Effector memory CD8-positive, alpha-beta T cell (primary cell): ENCODE measurements at places on chromosomes 3 and 15.

DNA sequence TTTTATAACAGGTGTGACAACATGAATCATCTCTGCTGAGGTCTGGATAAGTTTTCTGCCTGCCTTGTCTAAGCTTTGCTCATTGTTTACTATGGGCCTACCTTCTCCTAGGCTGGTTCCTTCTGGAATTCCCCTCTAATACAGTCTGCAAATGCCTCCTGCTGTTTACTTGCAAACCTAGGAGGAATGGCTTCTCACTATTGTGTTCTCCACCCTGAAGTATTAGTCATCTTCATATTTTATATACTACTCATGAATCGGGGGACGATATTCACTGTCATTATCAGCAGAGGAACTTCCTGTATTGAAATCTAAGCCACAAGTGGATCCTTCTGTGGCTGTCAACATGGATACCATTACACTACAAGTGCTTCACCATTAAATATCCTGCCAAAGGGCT is 154.8 kb downstream of the PLCL2 start:
- H3K27ac ChIP-seq = no peak overlapping the region
- peaks cover 21% of the 10 kb centered on the region for H3K36me3 ChIP-seq
- H3K4me1 ChIP-seq = peaks cover 17% of the 10 kb centered on the region
- peak overlapping the region; percentile 33 for H3K4me3 ChIP-seq

DNA sequence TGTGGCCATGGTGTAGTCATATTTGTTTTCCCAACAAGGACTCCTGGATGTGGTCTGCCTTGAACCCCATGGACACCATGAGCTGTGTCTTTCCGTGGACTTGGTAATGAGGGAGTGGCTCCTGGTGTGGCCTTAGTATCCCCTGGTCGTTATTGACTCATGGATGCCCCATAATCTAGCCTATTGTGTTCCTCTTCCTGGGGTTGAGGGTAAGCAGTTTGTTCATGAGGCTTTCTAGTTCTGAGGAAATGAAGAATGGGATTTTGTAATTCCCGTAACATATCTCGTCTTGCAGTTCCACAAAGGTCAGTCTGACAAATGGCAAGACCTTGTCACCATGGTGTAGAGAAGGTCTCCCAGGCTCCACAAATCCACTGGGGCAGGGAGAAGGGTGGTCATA is 22.6 kb downstream of the RAB7A start:
- DNase-seq = no peak
- peaks cover 46% of the 10 kb centered on the region for H3K4me1 ChIP-seq
- H3K27me3 ChIP-seq = no peaks in the 10 kb centered on the region
- no peak overlapping the region for H3K27ac ChIP-seq
- peaks cover 51% of the 10 kb centered on the region for H3K36me3 ChIP-seq

- H3K4me1 ChIP-seq = peaks cover 20% of the 10 kb centered on the region
- no peak overlapping the region for H3K4me3 ChIP-seq
- H3K27ac ChIP-seq = no peak overlapping the region
- no peaks in the 10 kb centered on the region for H3K27me3 ChIP-seq
- H3K36me3 ChIP-seq = peaks cover 4% of the 10 kb centered on the region
Observed at GRCh38 chr3:129824926-129825541, 68.5 kb downstream of the TMCC1 start.

GRCh38 chr3:172591876-172592771 is 68.9 kb upstream of the TNFSF10 start:
- no peaks in the 10 kb centered on the region for H3K27me3 ChIP-seq
- H3K4me3 ChIP-seq = peak overlapping the region; percentile 77
- peak; percentile 70 for DNase-seq
- peaks cover 43% of the 10 kb centered on the region for H3K4me1 ChIP-seq
- H3K27ac ChIP-seq = peak overlapping the region; percentile 49

- H3K4me3 ChIP-seq = no peak overlapping the region
- no peak for DNase-seq
- no peaks in the 10 kb centered on the region for H3K27me3 ChIP-seq
- no peaks in the 10 kb centered on the region for H3K36me3 ChIP-seq
- no peak overlapping the region for H3K27ac ChIP-seq
Observed at GRCh38 chr15:52281085-52282035, 14.2 kb downstream of the MYO5C start.

DNA sequence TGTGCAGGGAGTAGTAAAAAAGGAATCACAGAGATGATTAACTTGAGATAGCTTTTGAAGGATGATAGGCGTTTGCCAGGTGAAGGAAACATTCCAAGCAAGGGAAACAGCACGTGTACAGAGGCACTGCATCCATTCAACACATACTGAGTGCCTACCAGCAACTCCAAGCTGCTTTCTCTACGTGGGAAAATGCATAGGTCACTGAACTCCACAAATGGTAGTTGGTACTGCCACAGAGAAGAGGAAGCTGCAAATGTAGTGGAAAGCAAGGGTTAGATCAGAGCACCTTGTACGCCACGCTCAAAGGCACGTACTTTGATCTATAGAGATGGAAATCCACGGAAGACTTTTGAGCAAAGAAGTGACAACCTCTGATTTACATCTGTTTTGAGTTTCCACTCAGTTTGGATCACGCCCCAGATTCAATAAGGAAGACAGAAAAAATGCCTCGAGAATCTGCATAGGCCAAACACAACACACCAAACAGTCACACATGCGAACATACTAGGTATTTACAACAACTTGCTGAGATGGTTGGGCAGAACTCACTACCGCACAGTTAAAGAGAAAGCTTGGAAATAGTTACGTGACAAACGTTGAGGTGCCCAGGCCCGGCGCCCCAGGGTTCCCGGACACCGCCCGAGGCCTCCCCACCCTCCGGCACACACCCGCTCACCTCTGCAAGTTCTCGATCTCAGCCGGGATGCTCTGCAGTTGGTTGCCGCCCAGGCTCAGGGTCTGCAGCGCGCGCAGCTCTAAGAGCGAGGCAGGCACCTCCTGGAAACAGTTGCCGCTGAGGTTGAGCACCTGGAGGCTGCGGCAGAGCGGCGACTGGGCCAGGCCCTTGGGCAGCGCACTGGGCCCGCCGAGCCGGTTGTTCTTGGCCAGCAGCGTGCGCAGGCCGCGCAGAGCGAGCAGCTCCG is 826 bp downstream of the LRRC58 start:
- peak overlapping the region; percentile 87 for H3K4me3 ChIP-seq
- H3K27me3 ChIP-seq = no peaks in the 10 kb centered on the region
- peaks cover 38% of the 10 kb centered on the region for H3K4me1 ChIP-seq
- DNase-seq = peak; percentile 44
- peaks cover 31% of the 10 kb centered on the region for H3K36me3 ChIP-seq
- H3K27ac ChIP-seq = peak overlapping the region; percentile 85
